ENCODE measurements at places on chromosomes 5 and 9. TPM values are rescaled to one million over a fixed set of nuclear protein-coding genes. Genes with fewer than 3 reads are reported as not detected.

SOWAHA gene
- 0.28 TPM for total RNA-seq

SLC6A3 gene
- not detected for total RNA-seq

ZDHHC11B gene
- 0.07 TPM for total RNA-seq

ACTBL2 gene
- total RNA-seq = not detected

GRCh38 chr5:159178978-159179377 lies 30.4 kb downstream of the RNF145 start:
- no peak for DNase-seq

- DNase-seq = no peak
Measured at GRCh38 chr5:116438979-116439554, 135.6 kb downstream of the SEMA6A start.

DNA sequence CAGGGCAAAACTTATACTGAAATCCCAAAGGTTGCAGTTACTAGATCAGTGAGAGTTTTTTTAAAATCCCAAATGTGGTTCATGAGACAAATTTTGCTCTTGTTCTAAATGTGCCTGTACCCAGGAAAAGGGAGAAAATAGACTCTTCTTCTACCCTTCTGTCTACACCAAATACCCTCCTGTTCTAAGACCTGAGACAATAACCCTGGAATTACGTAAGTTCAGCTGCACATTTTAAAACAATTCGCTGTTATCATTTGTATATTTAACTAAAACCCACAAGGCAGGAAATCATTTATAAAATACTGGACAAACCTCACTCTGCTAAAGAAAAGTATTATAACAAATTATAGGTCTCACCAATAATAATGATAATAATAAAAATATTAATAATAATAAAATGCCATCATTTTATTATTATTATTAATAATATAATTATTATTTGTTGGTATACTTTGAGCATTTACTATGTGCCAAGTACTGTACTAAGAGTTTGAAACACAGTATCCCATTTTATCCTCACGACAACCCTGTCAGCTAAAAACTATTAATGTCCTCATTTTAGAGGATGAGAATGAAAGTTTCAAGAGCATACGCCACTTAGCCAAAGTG lies 49.8 kb upstream of the AFAP1L1 start:
- no peak for DNase-seq

GRCh38 chr9:9791611-9792010 lies 821.2 kb downstream of the PTPRD start:
- DNase-seq = no peak

- no peak for DNase-seq
Measured at GRCh38 chr9:113258282-113258681, 17.1 kb downstream of the CDC26 start.

GRCh38 chr9:83596899-83597504 lies 25.9 kb upstream of the IDNK start:
- DNase-seq = peak; percentile 20
